Esophagus muscularis mucosa (tissue), 4 donors: ENCODE measurements at places on chromosomes 16 and 17.
A peak's percentile ranks its signal among the peaks of the same experiment; 100 is the strongest.

GRCh38 chr17:4476017-4476416, 22.7 kb upstream of the SPNS2 start:
- no peak for DNase-seq

DNA sequence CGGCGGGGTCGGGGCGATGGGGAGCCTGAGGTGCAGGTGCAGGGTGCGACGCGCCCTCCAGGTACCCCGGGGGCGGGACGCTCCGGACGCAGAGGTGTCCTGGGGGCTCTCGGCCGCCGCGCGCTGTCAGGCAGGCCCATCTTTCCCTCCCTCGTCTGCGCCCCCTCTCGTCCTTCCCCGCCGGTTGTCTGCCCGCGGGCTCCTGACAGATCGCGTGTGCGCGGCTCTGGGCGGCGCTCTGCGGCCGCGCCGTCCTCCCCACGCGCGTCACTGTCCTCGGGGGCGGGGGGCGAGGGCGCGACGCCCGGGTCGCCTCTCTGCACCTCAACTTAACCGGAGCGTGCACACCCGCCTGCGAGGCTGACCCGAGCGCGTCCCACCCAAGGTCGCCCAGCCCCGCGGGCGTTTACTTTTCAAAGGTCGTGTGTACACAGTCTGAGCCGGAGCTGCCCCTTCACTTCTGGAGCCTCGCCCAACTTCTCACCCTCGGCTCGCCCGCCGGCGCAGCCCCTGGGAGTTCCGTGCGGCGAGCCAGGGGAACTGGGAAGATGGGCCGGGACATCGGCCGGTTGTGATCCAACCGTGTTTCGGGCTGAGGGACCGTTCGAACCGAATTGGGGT, 512 bp downstream of the AKAP1 start:
- DNase-seq: no peak

- no peak for DNase-seq
Observed at GRCh38 chr17:81417879-81418709, 22.8 kb downstream of the BAHCC1 start.

DNA sequence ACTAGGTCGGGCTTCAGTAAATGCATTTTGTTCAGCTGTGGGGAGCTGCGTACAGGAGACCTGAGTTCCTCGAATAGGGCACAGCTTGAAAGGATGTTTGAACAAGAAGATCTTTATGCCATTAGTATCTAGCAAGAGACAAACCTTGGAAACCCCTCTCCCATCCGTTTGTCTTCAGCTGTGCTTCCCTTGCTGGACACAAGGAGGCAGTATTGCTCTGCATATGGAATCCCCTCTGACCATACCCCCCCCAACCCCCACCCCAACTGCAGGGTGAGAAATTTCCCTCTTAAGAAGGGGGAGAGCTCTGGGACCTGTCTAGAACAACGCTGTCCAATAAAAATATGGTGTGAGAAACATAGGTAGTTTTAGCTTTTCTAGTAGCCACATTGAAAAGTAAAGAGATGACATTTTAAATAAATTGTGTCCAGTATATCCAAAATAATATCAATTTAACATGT, 1.6 kb downstream of the MRM1 start:
- no peak for DNase-seq

- no peak for DNase-seq
Observed at GRCh38 chr17:79997011-79997660, 38.5 kb downstream of the TBC1D16 start.

DNA sequence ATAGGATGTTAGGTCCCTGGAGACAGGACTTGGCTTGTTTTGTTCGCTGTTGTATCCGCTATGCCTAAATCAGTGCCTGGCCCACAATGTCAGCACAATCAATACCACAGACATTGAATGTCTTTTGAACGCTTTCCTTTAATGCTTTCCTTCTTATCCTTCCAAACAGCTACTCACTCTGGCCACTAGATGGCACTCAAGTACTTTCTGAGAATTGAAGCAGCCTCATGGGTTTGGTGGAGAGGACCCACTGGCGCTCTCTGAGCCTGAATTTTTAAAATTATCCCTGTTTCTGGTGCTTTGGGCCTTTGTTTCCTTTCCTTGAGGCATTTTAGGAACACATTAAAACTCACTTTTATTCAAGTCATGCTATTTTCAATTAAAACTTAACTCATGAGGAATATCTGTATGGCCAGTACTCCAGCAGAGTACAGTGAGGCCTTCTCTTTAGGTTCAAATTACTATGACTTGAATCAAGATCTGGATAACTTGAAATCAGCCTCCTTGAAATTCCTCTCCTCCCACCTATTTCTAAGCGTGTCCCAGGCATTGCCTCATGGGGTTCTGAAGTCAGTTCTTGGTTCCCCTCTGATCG, 3.2 kb upstream of the NLRP1 start:
- DNase-seq: peak; percentile 86

DNA sequence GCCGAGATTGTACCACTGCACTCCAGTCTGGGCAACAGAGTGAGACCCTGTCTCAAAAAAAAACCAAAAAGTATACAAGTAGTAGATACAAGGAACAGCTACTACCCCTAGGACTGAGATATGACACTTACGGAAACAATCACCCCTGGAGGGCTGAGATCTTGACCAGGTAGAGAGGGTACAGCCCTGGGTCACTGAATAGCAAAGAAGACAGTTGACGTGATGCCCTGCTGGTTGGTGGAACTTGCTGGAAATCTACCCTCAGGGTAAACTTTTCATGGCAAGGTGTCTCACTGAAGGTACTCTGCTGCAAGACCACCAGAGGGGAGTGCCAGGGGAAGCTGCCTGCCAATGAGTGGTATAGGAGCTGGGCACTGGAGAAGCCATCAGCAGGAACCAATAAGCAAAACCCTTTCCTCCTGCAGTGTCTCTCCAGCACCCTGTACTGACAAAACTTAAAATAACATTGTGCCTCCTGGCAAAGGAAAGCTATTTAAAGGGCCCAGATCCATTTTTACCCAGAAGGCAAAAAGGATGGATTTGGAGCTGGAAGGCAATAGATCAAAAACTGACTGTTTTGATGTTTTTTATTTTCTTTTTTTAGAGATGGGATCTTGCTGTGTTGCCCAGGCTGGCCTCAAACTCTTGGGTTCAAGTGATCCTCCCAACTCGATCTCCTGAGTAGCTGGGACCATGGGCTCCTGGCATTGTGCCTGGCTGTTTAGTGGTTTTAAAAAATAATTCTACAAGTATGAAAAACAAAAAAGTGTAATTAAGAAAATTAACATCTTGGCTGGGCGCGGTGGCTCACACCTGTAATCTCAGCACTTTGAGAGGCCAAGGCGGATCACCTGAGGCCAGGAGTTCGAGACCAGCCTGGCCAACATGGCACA, 11.3 kb upstream of the PDXDC1 start:
- no peak for DNase-seq

DNA sequence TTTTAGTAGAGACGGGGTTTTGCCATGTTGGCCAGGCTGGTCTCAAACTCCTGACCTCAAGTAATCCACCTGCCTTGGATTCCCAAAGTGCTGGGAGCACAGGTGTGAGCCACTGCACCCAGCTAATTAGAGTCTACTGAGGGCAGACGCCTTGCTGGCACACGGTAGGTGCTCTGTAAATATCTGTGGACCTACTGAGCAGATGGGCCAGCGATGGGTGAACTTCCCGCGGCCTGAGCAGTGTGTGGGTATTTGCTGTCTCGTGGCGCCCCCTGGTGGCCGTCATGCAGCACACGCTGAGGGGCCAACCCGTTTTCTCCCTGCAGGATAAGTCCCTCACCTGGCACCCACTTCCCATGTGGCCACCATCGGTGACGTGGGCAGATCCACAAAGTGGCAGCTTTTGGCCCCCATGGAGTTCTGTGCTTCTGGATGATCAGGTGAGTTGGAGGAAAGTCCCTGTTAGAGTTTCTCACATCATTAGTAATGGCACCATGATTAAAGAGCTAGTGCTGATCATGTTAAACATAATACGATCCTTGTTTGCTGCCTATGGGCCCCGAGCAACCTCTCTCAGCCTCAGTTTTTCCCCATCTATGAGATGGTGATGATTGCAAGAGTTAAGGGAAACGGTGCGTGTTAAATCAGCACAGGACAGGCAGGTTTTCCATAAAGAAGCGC, 40.7 kb downstream of the ZDHHC7 start:
- DNase-seq: no peak
